ENCODE measurements at places on chromosomes 2 and 18.

GRCh38 chr2:130827502-130828251 lies 9.0 kb upstream of the ARHGEF4 start:
- H3K27me3 ChIP-seq, result peaks cover 3% of the 10 kb centered on the region
- DNase-seq, result no peak
- no peak overlapping the region for H3K27ac ChIP-seq
- H3K36me3 ChIP-seq, result no peaks in the 10 kb centered on the region
- H3K4me3 ChIP-seq, result no peak overlapping the region
- peaks cover 13% of the 10 kb centered on the region for H3K4me1 ChIP-seq

- no peak overlapping the region for H3K27ac ChIP-seq
- no peak for DNase-seq
- no peak overlapping the region for H3K4me3 ChIP-seq
These were observed 45.8 kb downstream of the TMEM17 start for GRCh38 chr2:62460175-62460574.

DNA sequence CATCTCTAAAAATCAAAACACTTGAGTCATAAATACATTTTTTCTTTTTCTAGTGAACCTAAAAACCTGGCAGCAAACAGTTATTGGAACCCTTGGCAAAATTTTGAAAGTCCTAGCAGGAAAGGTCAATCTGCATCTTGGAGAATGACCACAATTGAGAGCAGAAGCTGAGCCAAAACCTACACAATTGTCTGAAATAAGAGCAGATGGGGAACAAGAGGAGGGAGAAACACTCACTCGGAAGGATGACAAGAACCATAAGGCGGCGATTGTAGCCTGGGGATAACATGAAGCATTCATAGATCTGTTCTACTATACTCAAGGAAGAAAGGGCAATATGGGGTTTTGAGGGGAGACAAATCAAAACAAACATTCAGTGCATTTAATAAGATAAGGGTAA lies 117.0 kb downstream of the CHN1 start:
- peaks cover 2% of the 10 kb centered on the region for H3K36me3 ChIP-seq
- H3K27me3 ChIP-seq, result no peaks in the 10 kb centered on the region
- no peaks in the 10 kb centered on the region for H3K4me1 ChIP-seq
- no peak overlapping the region for H3K27ac ChIP-seq
- H3K4me3 ChIP-seq, result no peak overlapping the region
- no peak for DNase-seq

- no peaks in the 10 kb centered on the region for H3K36me3 ChIP-seq
- H3K4me3 ChIP-seq, result no peak overlapping the region
- H3K27me3 ChIP-seq, result no peaks in the 10 kb centered on the region
These were observed 422.2 kb downstream of the SETBP1 start for GRCh38 chr18:45102863-45103262.

- H3K4me1 ChIP-seq, result no peaks in the 10 kb centered on the region
- no peak overlapping the region for H3K4me3 ChIP-seq
- no peaks in the 10 kb centered on the region for H3K27me3 ChIP-seq
- H3K36me3 ChIP-seq, result no peaks in the 10 kb centered on the region
These were observed 201.0 kb downstream of the PMAIP1 start for GRCh38 chr18:60100778-60101177.

DNA sequence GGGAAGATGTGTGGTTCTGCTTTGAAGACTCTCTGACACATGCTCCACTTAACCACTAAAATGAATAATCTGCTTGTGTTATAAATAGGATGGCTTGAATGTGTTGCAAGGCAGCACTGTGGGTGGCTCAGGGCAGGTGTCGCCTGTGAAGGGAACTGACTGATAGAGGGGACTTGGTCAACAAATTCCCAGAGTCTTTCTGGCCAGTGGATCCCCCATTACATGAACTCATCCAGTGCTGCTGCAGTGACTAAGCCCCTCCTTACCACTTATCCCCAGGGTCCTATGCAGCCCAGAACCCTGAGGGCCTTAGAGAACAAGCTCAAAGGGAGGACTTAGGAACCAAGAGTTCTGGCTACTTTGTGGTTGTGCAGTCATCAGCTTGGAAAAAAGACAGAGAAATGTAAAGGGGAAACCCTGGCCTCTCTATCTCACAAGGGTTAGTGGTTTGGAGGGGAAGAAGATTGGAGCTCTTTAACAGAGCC lies 226.2 kb upstream of the TNP1 start:
- no peaks in the 10 kb centered on the region for H3K27me3 ChIP-seq
- no peak for DNase-seq
- H3K4me1 ChIP-seq, result peaks cover 2% of the 10 kb centered on the region
- no peak overlapping the region for H3K4me3 ChIP-seq
- H3K27ac ChIP-seq, result no peak overlapping the region
- H3K36me3 ChIP-seq, result no peaks in the 10 kb centered on the region

DNA sequence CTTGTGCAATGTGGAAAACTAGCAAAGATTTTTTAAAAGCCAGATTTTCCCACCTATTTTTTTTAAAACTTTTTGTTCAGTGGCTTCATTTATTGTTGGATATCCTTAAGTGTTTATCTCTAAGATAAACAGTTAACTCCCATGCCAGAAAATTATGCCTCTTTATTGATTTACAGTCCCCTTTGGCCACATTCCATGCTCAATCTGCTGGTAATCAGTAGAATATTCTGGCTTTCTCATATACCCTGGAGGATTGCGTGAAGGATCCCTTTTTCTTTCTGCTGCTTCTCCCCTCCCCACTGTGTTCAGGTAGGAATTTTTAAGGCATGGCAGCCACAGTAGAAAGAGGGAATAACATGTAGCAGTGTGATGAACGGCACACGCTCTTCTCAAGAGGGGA lies 2.6 kb downstream of the GRHL1 start:
- H3K4me3 ChIP-seq, result peak overlapping the region; percentile 72
- no peak overlapping the region for H3K27ac ChIP-seq
- H3K27me3 ChIP-seq, result peaks cover 31% of the 10 kb centered on the region
- no peak for DNase-seq
- peaks cover 12% of the 10 kb centered on the region for H3K4me1 ChIP-seq
- H3K36me3 ChIP-seq, result no peaks in the 10 kb centered on the region

DNA sequence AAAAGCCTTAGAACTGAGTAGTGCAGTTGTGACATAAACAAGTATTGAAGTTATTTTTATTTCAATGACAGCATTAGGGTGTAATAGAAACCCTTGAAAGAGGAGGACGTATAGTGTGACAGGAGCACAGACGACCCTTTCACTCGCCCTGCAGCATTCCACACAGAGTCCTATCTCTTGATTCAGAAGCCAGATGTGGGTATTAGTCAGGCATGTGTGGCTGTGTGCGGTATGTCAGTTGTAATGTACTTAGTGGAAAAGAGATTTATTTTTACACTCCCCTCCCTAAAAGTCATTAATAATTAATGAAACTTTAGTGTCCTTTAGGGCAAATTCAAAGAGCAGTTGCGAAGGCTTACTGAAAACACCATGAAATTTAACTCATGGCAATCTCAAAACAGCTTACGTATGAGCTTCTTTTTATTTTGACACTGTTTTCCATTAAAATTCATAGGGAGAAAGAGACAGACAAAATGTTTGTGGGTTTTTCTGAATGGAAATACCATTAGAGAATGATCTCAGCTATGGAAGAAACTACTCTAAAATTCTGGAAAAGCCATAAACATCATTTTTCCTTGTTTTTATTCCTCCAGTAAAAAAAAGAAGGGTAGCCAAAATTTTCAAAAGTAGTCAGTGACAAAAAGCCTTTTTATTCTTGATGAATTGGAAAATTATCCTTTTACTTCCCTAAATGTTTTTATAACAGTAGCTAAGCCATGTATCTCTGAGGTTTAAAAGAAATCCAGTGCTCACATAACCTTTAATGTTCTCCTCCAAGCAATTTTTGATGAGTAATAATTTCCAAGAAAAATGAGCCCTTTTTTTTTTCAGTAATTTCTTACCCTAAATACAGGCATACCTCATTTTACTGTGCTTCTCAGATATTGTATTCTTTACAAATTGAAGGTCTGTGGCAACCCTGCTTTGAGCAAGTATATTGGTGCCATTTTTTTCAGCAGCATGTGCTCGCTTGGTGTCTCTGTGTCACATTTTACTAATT lies 84.0 kb upstream of the DSEL start:
- H3K4me3 ChIP-seq, result no peak overlapping the region
- DNase-seq, result no peak
- H3K27ac ChIP-seq, result no peak overlapping the region
- H3K36me3 ChIP-seq, result no peaks in the 10 kb centered on the region
- H3K4me1 ChIP-seq, result peaks cover 3% of the 10 kb centered on the region

GRCh38 chr18:63160172-63160995 lies 159.2 kb downstream of the BCL2 start:
- H3K27ac ChIP-seq, result peak overlapping the region; percentile 100
- H3K4me1 ChIP-seq, result peaks cover 96% of the 10 kb centered on the region
- H3K4me3 ChIP-seq, result peak overlapping the region; percentile 84
- no peak for DNase-seq
- H3K36me3 ChIP-seq, result no peaks in the 10 kb centered on the region

- no peaks in the 10 kb centered on the region for H3K4me1 ChIP-seq
- DNase-seq, result no peak
- H3K27ac ChIP-seq, result no peak overlapping the region
- H3K36me3 ChIP-seq, result no peaks in the 10 kb centered on the region
- no peaks in the 10 kb centered on the region for H3K27me3 ChIP-seq
These were observed 20.4 kb downstream of the FMNL2 start for GRCh38 chr2:152355409-152355831.

DNA sequence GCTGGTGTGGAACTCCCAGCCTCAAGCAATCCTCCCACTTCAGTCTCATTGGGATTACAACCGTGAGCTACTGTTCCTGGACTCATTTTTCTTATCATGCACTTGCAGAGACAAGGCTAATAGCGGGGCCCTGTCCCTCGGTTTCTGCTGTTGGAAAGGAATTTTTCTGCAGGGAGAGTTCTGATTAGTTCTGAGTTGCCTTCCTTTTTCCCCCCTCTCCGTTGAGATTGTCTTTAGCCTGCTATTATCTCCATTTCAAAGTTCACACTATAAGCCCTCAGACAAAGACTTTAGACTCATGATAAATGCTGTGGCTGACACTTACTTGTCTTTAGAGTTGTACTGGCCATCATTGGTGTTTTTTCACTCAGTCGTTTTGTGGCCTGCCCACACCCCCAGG lies 97.2 kb downstream of the NCOA1 start:
- no peaks in the 10 kb centered on the region for H3K27me3 ChIP-seq
- no peak overlapping the region for H3K27ac ChIP-seq
- DNase-seq, result no peak
- peaks cover 44% of the 10 kb centered on the region for H3K36me3 ChIP-seq
- H3K4me1 ChIP-seq, result peaks cover 29% of the 10 kb centered on the region

DNA sequence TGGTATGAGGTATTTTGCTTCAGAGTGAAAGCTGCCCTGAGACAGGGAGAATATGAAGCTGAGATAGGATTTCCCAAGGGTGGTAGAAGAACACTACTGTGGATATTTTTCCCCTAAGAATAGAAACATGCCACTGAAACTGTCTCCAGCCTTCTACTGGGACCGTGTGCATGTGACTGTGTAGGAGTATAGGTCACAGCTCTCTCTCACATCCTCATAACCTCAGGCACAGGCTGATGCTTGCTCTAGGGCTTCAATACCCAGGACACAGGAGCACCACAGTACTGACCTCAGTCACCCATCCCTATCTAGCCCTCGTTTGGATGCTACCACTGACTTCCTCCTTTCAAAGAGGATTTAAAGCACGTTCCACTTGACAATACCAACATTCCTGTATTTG lies 67.2 kb downstream of the REV1 start:
- no peak overlapping the region for H3K27ac ChIP-seq
- H3K4me3 ChIP-seq, result no peak overlapping the region
- no peak for DNase-seq
- H3K36me3 ChIP-seq, result no peaks in the 10 kb centered on the region
- no peaks in the 10 kb centered on the region for H3K4me1 ChIP-seq

DNA sequence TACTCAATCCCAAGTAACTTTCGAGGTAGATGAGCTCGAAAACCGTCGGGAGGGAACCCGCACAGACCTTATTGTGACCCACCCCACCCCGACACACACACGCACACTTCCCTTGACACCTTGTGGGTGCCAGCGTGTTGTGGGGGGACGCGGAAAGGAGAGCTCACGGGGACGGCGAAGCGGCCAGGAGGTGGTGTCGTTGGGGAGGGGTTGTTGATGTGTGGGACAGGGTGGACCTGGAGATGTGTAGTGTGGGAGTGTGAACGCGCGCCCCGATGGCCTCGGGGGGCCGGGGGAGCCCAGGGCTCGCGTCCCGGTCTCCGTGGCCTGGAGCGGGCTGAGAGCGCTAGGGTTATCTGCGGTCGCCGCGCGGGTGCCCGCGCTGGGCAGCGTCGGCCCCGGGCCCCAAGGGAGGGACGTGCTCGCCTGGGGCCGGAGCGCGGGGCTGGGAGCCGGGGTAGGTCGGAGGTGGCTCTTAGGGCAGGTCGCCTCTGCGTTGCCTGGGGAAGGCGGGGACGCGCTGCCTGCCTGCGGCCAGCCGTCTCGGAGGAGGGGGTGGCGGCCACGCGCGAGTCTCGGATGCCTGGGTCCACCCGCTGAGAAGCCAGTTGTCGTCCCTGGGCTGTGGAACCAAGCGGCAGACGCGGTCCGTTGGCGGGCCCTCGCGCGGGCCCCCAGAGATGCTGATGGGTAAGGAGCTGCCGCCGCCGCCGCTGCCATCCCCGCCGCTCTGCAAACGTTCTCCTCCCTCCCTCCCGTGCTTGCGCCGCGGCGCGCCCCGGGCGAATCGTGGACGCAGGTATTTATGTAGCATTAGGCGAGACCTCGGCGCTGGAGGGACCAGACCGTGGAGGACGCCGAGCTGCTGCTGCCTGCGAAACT lies 1.6 kb downstream of the KLHL29 start:
- DNase-seq, result no peak
- H3K4me3 ChIP-seq, result peak overlapping the region; percentile 90
- H3K27me3 ChIP-seq, result peaks cover 49% of the 10 kb centered on the region
- H3K36me3 ChIP-seq, result peaks cover 6% of the 10 kb centered on the region
- peaks cover 23% of the 10 kb centered on the region for H3K4me1 ChIP-seq
- no peak overlapping the region for H3K27ac ChIP-seq

DNA sequence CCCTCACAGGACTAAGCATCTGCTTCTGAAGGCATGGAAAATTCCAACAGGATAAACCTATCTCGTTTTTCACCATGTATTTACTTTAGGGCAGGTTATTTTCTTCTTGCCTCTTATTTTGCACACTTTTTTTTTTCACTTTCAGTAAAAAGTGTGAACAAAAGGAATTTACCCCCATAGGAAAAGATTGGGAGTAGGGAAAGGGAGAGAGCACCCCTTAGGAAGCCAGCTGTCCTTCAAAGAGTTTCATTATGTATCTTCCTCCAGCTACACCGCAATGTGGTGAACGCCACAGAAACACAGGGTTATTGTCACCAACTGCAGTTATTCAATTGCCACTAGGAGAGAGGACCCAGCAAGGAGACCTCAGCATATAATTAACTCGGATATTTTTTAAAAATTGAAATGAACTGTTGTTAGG lies 286.2 kb upstream of the VRK2 start:
- no peaks in the 10 kb centered on the region for H3K36me3 ChIP-seq
- H3K4me3 ChIP-seq, result peak overlapping the region; percentile 49
- H3K27me3 ChIP-seq, result peaks cover 4% of the 10 kb centered on the region

GRCh38 chr2:162221064-162221463 lies 22.2 kb downstream of the FAP start:
- no peak overlapping the region for H3K27ac ChIP-seq
- H3K36me3 ChIP-seq, result no peaks in the 10 kb centered on the region
- DNase-seq, result peak; percentile 28
- H3K4me3 ChIP-seq, result no peak overlapping the region
